GM03348 (cell line): ENCODE measurements at places on chromosomes 3 and 15.

- DNase-seq = no peak
Measured at GRCh38 chr3:79597709-79598108, 170.1 kb downstream of the ROBO1 start.

GRCh38 chr15:76147906-76148570 lies 88.3 kb downstream of the TMEM266 start:
- peak; percentile 80 for DNase-seq

- DNase-seq = peak; percentile 78
Measured at GRCh38 chr3:149273096-149273751, 51.6 kb upstream of the CP start.

DNA sequence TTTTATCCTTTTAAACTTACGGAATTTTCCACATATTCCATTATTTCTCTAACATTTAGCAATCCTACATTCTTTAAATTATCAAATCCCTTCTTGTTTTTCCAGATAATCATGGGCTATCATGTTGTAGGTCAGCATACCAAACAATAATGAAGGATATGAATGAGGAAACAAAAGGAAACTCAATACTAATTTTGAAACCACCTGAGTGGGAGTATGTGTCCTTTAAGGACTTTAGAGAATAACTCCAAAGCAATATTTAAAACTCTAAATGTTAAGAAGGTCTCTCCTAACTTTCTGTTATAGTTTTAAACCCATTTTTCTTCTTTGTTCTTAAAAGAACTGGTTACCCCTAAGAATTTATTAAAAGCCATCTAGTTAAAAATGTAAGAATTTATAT lies 43.0 kb downstream of the TP53BP1 start:
- DNase-seq = no peak

DNA sequence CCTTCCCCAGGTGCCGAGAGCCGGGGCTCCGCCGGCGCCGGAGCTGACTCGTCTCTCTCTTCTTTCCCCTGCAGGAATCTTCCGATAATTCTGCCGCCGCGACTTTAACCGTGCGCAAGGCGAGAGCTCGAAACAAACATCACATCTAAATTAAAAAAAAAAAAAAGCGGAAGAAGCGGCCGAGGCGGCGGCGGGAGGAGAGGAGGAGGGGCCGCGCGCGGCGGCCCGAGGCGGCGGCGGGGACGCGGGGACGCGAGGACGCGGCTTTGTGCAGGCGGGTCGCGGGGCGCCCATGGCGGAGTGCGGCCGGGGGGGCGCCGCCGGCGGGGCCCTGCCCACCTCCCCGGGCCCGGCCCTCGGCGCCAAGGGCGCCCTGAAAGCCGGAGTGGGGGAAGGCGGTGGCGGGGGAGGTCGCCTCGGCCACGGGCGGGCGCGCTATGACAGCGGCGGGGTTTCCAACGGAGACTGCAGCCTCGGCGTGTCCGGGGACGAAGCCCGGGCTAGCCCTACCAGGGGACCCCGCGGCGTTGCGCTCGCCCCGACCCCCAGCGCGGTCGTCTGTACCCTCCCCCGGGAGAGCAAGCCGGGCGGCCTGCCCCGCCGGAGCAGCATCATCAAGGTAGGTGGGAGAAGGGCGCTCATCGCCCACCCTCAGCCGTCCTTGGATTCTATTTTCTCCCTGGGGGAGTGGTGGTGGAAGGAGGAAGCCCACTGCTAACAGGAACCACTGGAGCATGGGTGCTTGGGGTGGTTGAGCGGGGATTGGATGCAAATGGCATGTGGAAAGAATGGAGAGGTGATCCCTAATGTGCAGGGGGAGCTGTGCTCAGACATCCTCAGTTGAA lies at the start of gene PLCL2:
TSS of gene PLCL2 (plus strand) at position 208 of the 845 bp plus-strand sequence. CDS start at position 293, 85 bp downstream.
- DNase-seq = peak; percentile 75
